ENCODE measurements at places on chromosomes 4 and X.

DNA sequence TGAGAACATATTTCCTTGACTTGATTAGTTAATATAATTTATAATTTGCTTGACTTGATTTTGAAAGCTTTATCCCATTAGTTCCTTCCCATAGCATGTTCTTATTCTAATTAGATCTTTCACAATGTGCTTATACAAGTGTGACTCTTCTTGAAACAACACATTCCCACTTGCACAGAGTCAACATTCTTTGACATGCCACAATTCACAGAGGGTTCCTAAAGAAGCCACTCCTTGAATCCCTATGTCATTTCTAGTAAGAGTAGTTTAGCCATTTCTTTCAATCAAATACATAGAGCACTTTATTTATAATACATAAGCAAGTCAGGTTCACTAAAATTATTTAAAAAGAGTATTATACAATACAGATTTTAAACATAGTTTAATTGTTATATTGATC is 228.9 kb upstream of the GRID2 start:
- DNase-seq = no peak

DNA sequence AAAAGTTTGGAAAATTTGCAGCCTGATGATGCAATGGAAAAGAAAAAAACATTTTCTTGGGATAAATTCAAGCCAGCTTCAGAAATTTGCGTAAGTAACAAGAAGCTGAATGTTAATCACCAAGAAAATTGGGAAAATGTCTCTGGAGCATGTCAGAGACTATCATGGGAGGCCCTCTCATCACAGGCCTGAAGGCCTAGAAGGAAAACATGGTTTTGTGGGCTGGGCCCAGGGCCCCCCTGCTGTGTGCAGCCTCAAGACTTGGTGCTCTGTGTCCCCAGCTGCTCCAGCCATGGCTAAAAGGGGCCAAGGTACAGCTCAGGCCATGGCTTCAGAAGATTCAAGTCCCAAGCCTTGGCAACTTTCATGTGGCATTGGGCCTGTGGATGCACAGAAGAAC is 1049.8 kb upstream of the GRIA3 start:
- no peak for DNase-seq

- DNase-seq = no peak
Measured at GRCh38 chr4:166078383-166078782, 205.3 kb downstream of the TLL1 start.

DNA sequence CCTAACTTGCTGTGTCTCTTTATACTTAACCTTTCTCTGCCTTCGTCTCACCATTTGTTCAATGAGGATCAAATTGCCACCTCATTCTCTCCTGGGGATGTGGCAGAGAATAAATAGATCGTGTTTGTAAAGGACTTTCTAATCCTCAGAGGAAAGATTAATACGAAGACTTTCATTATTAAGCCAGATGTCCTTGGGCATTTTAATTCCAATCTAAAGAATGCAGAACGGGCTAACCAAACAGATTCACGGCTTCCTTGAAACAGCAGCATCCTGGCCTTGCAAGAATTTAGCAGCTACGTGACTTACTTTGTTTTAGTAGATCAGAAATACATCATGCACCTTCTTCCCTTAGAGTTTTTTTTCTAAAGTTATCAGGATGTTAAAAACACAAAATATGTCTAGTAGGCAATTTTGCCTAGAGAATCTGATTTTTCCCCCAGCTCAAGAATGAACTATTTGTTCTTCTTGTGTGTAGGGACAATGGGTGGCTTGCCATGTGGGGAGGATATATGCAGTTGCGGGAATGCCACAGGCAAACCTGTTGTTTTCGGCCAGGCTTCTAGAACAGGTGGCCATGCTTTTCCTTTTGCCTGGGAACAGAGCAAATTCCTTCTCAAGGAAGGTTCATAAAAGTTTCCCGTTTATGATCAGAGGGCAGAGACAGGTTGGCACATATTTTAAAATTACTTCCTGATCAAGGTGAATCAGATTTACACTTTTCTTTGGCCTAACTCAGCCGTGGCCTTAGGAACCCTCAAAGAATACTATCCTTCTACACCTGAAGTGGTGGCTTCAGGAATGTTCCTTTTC is 3.0 kb downstream of the MID1 start:
- no peak for DNase-seq

GRCh38 chrX:153870791-153871360 is 15.1 kb downstream of the L1CAM start:
- no peak for DNase-seq

- no peak for DNase-seq
Measured at GRCh38 chrX:129557844-129558480, 17.9 kb downstream of the OCRL start.

DNA sequence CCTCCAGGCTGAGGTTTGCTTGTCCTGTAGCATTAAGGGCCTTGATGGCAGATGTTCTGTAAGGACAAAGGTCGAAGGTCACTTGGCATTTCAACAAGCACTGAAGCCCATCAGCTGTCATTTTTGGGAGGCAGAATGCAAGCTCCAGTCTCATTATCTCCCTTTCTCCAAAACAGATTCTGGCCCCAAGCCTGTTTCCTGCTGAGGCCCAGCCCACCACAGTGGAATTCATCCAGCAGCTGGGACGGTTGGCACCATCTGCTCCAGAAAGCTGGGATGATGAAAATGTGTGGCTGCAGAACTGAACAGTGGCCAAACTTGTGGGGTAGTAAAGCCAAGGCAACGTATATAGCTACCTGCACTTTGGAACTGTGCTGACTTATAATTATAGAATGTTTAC is 17.7 kb upstream of the PPEF2 start:
- no peak for DNase-seq

GRCh38 chr4:186602978-186603377 is 47.6 kb upstream of the MTNR1A start:
- DNase-seq = no peak

DNA sequence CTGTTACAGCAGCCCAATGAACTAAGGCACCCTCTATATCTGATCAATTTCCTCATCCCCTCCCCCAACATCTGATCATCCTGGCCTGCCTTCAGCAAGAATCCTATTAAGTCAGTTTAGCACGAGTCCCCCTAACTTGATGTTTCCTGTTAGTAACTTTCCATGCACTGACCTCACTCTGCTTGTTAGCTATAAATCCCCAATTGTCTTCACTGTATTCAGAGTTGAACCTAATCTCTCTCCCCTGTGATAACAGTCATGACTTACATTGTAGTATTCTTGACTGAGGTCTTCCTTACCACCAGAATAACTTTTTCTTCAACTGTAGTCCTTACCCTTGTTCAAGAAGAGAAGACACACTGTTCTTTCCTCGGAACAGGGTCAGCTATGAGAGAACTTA is 8.5 kb downstream of the ANXA5 start:
- DNase-seq = no peak

GRCh38 chrX:139186991-139187390 is 343.5 kb upstream of the F9 start:
- no peak for DNase-seq

DNA sequence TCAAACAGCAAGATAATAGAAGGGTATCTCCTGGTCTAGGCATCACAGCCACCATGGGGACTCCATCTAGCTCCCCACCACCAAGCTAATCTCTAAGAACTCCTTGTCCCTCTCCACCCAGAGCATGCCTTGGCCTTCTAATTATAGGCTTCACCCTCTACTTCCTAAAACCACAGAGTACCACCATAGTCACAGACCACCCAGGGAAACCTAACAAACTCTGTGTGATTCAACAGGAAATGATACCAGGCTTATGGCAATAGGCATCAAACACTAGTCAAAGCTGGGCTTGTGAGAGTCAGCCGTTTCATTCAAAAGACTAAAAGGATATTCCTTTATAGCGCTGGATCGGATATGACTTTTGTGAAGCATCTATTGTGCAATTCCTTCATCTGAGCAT is 91.5 kb upstream of the NALF2 start:
- DNase-seq = no peak

DNA sequence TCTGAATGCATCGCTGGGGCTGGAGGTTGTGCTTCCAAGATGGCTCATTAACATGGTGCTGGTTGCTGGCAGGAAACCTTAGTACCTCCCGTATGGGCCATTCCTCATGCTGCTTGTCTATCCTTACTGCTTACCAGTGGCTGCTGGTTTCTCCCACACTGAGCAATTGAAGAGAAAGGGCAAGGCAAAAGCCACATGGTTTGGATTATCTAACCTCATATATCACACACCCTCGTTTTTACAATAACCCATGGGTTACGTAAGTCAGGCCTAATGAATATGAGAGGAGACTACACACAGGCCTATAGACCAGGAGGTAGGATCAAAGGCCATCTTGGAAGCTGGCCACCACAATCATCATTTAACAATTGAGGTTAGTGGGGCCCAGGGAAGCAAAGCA is 141.8 kb upstream of the EDNRA start:
- DNase-seq = no peak

DNA sequence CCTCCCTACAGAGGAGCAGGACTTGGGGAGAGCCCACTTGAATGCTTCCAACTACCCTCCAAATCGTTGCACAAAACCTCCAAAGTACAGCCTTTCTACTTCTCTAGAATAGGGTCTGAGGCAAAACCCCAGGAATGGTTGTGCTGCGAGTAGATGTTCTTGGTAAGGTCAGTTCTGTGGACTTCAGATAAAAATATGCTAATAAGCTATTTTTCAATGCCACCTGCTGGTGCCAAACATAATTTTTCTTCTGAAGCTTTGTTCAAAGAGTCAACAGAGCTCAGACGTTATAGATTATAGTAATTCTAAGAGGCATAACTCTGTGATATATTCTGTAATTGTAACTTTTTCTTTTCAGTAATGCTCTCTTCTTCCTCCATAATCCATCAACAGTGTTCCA is 425.7 kb downstream of the GPAT3 start:
- no peak for DNase-seq

DNA sequence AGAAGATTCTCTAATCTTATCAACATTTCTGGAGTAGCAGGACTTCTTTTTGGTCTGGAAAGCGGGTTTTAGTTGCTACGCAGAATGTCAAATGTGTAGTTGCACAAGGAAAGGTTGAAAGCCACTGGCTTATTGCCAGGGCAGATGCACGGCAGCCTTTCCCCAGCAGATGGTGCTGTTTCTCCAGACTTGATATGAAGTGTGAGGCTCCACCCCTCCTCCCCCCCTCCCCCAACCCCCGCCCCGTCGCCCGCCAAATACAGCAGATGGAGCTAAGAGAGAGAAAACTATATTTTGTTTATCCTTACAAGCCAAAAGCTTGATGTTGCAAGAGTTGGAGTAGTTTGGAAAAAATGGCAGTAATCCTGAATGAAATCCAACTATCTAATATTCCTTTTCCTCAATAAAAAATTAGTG is 32.0 kb downstream of the ENOPH1 start:
- peak; percentile 67 for DNase-seq

DNA sequence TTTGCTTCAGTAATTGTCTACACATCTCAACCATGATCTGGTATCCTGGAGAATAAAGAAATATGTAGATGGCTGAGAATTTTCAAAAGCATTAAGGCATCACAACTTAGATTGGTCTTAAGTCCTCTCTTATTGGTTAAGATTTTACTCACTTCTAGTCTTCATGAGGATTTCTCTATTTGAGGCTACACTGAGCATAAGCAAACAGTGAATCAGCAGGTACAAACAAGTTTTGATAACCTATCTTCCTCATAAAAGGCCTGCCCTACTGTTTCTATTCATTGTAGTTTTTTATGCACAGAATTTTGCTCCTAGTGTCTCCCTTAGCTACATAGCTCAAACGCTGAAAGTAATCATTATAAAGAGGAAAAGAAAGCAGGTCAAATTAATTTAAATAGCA is 460.7 kb upstream of the RPS6KA3 start:
- no peak for DNase-seq

DNA sequence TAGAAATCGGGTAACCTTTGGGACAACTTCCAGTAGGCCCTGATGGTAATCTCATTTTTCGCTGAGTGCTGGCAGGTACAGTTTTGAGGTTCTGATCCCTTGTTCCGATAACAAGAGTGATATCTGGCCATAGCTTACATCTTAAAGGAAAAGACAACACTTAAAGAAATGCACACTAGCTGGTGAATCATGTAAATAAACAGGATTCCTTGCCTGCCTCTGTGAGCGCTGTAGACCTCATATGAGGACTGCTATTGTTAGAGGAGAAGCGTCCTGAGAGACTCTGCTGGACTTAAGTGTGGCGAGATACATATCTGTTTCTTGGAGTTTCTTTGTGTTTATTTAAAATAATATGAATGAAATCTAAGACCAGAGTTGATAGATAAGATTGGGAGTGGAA is 149.3 kb upstream of the SLC4A4 start:
- no peak for DNase-seq

GRCh38 chrX:78092296-78092695 is 11.8 kb upstream of the PGK1 start:
- DNase-seq = no peak

DNA sequence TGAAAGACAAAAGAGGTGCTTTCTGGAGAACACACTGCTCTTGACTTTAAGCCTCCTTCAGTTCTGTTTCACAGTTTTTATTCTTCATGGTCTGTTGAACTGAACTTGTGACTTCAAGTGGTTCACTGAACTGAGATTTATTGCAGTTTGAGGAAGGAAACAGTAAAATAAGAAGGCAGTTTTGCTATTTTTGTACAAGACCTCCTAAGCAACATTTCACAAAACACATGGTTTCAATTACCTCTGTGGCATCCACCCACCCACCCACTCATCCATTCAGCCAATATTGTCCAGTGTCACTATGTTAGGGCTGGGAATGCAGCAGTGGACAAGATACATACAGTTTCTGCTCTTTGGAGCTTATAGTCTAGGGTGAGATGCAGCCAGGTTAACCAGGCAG is 131.3 kb downstream of the IL1RAPL2 start:
- DNase-seq = no peak

DNA sequence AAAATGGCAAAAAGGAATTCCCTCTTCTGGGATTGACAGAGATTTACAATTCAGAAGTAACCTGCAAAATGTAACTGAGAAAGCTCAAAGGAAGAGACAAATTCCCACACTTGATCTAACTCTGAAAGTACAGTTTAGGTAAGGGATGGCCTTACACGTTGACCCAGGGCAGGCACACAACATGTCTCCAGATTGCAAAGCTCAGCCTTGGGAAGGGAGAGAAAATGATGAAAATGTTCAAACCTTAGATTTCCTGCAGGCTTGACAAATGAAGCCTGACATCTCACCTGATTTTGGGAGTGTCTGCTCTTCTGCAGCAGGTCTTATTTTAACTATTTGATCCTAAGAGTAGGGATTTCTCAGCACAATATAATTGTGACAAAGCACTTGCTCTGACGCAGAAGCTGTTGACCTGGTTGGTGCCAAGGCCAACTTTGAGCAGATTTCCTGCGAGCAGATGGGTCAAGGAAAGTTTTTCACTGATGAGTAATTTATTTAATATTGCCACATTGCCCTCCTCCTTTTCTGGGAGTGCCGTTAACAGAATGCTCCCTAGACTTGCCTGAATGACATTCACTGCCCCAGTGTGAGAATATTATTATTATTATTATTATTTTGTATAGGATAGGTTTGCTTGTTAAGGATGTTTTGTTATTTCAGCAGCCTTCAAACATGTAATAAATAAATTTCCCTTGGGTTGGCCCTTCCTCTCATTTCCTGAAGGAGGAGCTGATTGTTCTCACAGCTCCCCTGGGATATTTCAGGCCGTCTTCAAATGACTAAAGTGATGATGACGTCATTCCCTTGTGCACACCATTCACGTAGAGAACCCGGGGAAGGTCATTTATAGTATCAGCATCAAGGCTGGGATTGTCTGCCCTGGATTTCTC is 157.1 kb downstream of the VEGFC start:
- DNase-seq = no peak

GRCh38 chr4:1239141-1239949 is 9.6 kb downstream of the CTBP1 start:
- no peak for DNase-seq

GRCh38 chr4:146214238-146214637 is at the start of gene REELD1:
Gene REELD1, plus strand, starts transcription at chr4:146214538. Its CDS starts 2,415 bp downstream, at chr4:146216953.
- DNase-seq = no peak

All from activated T-helper 9 cell treated with anti-CD3 and anti-CD28 coated beads, Interleukin-2, amount 50 U/mL, for 16 hours (primary cell).